ENCODE measurements at places on chromosomes 16 and 17.

DNA sequence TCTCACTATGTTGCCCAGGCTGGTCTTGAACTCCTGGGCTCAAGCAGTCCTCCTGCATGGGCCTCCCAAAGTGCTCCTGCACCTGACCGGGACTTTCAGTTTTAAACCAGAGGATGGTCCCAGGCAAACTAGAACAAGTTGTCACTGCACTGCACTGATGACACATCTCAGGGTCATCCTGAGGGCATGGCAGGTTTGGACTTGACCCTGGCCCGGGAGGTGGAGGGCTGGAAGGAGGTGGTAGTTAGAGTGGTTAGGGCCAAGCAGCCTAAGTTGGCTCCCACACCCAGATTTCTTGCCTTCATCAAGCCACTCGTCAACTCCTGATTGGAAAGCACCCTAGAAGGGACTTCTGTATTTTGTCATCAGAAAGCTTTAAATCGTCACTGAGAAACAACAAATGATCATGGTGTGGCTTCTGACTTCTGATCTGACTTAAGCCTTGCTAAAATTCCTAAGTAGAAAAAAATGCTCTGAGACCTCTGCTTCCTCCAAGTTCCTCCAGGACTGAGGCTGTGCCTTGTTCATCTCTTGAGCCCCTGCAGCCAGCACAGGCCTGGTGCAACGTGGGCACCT is 43.5 kb downstream of the EMP2 start:
- DNase-seq, result no peak

DNA sequence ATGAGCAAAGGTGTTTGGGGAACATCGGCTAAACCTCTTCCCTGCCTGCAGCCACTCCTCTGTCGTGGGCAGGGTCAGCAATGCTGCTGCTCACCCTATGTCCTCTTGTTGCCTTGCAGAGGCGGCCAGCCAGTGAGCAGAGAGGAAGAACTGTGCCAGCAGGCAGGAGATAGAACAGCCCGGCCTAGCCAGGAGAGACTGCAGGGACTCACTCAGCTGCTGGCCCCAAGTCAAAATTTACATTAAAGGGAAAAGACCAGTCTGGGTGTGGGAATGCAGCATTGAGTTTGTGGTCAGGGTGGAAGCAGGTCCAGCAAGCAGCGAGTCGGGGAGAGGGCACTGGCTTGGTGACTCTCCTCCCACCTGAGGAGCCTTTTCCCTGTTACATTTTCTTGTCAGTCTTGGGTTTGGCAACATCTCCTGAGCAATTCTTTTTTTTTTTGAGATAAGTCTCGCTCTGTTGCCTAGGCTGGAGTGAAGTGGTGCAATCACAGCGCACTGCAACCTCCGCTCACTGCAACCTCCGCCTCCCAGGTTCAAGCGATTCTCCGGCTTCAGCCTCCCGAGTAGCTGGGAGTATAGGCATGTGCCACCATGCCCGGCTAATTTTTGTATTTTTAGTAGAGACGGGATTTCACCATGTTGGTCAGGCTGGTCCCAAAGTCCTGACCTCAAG is 22.7 kb downstream of the LIG3 start:
- DNase-seq, result no peak

DNA sequence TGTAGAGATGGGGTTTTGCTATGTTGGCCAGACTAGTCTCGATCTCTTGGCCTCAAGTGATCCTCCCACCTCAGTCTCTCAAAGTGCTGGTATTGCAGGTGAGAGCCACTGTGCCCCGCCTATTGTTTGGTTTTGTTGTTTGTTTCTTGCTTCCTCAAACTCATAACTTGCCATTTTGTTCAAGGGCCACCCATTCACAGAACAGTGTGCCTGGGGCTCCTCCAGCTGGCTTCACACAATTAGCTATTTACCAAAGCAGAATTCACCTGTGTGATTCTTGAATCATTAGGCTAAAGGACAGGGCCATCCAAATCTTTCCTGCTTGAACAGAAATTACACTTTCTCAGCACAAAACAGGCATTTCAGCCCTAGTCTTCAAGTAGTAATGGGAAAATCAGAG is 7.2 kb downstream of the ABHD15 start:
- no peak for DNase-seq

- no peak for DNase-seq
These were observed 5.3 kb downstream of the ZNF469 start for GRCh38 chr16:88387941-88388627.

GRCh38 chr17:3979290-3979611 is 15.0 kb upstream of the ATP2A3 start:
- DNase-seq, result no peak
